ENCODE measurements at places on chromosomes 7 and 10. TPM values are rescaled to one million over a fixed set of nuclear protein-coding genes. Genes with fewer than 3 reads are reported as not detected.
A peak's percentile ranks its signal among the peaks of the same experiment; 100 is the strongest.

Gene NPVF
- total RNA-seq, result not detected

Gene GPR141
- total RNA-seq, result not detected

Gene CREB3L2
- 38.4 TPM for total RNA-seq

Gene UPF2
- 41.5 TPM for total RNA-seq

Gene MYH16
- total RNA-seq, result not detected

Gene ARMH3
- total RNA-seq, result 38.5 TPM

- peak; percentile 96 for ATAC-seq
These were observed 103.2 kb downstream of the NRBF2 start for GRCh38 chr10:63236113-63236935.

DNA sequence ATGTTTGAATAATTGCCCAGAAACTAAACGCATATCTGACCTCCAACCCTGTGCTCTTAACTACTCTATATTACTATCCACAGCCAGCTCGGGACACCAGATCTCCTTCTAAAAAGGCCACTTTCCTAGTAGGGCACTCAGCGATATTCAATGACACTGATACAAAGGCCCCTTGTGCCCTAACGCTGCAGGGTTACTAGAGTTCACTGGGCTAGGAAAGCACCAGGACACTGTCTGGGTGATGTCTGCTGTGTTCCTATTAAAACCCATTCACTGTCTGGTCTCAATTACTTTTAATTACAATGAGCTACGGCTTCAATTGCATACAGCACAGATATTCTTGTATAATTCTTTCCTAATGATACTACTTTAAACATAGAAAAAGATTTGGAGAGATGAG, 91.7 kb downstream of the SORCS1 start:
- no peak for ATAC-seq

DNA sequence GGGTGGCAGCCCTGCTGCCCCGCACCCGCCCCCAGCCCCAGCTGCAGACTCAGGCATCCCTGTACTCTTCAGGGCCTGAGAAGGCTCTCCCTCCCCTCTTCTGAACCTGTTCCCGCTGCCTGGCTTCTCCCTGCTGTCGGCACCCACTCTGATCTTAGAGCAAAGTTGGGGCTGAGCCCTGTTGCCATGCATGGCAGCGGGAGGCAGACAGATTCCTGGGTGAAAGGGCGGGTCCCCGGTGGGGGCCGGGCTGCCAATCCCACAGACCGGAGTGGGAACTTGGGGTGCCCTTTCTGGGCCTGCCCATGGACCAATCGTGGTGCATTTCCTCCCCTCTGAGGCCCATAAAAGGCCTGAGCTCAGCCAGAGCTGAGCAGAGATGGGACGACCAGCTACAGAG, 80.7 kb downstream of the SPDYE5 start:
- no peak for ATAC-seq

GRCh38 chr10:44132361-44133289, 252.3 kb downstream of the CXCL12 start:
- no peak for ATAC-seq

GRCh38 chr10:25820874-25821273, 113.2 kb upstream of the MYO3A start:
- ATAC-seq, result no peak

DNA sequence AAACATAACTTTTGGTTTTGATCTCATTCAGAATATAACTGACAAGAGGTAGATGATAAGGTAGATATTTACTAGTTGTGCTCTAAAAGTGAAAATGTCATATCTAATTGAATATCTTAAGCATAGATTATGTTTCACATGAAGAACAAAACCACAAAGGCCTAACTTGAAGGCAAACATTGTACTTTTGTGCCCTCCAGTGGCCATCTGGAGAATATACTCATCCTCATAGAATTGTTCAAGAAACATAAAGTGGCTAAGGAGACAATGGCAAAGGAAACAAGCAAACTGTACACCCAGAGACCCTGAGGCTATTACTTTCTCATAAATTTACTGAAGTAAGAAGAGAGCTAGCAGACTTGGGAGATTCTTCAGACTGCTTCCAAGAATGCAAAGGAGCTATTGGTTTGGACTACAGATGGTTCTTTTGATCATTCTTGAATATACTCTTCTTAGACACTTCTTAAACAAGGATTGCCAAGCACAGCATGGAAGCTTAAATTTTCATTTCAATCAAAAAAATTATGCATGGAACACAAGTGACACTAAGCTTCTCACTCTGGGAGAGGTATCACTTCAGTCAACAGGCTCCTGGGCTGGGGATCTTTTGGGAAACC, 98.2 kb upstream of the DKK1 start:
- ATAC-seq, result peak; percentile 42

DNA sequence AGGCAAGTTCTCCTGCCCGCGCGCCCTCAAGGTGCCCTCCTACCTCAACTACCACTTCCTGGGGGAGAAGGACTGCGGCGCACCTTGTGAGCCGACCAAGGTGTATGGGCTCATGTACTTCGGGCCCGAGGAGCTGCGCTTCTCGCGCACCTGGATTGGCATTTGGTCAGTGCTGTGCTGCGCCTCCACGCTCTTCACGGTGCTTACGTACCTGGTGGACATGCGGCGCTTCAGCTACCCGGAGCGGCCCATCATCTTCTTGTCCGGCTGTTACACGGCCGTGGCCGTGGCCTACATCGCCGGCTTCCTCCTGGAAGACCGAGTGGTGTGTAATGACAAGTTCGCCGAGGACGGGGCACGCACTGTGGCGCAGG, 1.4 kb downstream of the FZD1 start:
- no peak for ATAC-seq

- no peak for ATAC-seq
These were observed 7.6 kb upstream of the TMEM236 start for GRCh38 chr10:17744341-17744861.

- no peak for ATAC-seq
These were observed 110.7 kb downstream of the FRMD4A start for GRCh38 chr10:14220026-14220425.

DNA sequence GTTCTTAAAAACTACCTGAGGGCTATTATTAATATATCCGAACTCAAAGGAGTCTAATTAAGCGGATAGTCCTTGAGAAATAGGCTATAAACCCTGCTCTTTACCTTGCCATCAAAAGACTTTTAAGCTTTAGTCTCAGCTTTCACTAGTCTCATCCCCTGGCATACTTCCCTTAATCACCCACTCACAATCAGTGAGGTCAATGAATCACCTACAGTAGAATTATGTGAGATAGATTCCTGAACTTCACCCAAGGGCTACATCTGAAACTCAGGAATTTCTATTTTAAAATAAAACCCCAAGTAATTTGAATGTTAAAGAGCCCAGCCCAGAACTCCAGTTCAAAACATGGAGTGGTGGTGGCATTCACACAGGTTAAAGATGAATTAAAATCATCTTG, 108.7 kb downstream of the ETV1 start:
- no peak for ATAC-seq

DNA sequence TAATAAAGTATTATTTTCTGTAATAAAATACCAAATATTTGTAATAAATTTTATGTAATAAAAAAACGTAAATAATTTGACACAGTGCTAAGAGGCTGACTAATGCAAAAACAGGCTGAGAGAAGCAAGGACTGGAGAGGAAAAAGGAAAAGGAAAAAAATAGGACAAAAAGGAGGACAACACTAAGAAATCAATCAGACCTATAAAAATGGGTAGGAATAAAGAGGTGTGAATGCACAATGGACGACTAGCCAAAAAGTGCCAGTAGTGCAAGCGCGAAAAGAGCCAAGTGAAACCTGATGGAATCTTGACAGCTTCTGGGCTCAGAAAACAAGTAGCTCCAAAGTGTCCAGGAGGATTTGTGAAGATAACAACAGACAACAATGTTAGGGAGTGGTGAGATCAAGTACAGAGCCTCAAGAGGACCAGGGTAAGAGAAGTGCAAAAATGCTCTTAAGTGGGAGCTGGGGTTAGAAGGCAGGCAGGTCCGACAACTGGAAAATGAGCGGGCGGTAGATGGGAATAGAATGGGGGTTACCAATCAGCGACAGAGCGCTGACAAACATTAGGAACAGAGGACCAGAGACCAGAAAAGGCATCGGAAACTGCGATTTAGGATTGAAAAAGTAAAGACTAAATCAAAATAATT, 1.2 kb downstream of the BRAF start:
- peak; percentile 3 for ATAC-seq

DNA sequence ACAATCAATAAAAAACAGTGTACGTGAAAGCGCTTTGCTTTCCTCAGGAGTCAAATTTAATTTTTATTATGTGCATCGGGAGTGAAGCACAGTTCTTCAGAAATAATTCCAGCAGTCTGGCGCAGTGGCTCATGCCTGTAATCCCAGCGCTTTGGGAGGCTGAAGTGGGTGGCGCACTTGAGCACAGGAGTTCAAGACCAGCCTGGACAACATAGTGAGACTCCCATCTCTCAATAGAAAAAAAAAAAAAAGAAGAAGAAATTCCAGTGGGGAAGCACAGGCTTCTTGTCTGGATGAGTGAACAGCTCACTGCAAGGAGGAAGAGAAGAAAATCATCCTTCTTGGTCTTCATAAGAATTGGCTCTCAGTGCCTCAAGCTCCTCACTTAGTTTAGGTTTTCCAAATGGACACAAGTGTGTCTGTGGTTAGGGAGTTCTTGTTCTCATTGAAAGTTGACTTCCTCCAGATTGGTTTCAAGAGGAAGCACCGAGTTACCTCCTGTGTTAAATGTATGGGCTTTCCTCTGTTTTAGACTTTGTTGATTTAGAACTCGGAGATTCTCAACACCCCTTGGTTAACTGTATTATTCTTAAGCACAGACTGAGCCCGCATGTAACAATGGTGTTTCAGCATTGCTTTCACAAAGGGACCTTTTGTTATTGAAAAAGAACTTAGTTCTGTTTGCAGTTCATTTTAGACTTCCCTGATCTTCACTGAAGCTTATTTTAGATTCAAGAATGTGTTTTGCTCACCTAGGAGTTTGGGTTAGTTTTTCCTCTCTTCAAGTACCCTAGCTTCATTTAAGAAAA, 28.0 kb downstream of the LMTK2 start:
- ATAC-seq, result no peak

GRCh38 chr10:83252596-83252995, 886.7 kb upstream of the GHITM start:
- no peak for ATAC-seq

- ATAC-seq, result peak; percentile 95
These were observed 26.3 kb downstream of the SAMD8 start for GRCh38 chr10:75137533-75138438.

DNA sequence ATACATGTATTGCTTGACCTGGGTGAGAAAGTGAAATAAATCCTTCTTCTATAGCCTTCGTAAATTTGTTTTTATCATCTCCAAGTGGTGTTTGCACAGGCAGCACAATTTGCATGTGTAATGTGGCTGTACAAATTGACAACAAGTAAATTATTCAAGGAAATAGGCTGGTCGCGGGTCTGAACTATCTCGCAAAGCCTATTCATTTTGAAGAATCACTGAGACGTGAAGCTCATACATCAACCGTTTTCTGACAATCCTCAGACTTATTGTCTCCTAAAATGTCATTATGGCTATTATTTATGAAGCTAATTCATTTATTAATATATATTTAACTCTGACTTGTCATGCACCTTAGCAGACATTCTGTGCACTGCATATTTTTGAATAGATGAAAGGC, 16.2 kb upstream of the FAM204A start:
- no peak for ATAC-seq

- no peak for ATAC-seq
These were observed 196.4 kb downstream of the SDHAF3 start for GRCh38 chr7:97313900-97314299.

GRCh38 chr7:36338256-36338655, 51.4 kb upstream of the ANLN start:
- no peak for ATAC-seq

DNA sequence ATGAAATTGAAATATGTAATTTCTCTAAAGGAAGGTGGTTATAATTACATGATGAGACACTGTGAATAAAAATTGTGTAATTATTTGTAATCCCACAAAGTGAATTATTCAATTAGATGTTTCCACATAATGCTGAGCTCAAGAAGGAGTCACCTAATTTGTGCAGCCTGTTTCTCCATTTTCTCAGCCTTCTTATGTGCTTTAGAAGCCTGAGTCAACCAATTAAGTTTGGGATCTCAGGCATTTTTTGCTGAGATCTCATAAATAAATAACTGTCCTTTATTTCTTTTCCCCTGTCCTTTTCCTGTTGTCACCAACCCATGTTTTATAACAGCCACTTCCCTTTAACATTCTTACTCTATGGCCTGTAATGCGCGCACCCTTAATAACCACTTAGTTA, 506.5 kb upstream of the SEMA3D start:
- ATAC-seq, result no peak

- peak; percentile 100 for ATAC-seq
These were observed 240.0 kb downstream of the ARHGAP21 start for GRCh38 chr10:24483701-24484100.

DNA sequence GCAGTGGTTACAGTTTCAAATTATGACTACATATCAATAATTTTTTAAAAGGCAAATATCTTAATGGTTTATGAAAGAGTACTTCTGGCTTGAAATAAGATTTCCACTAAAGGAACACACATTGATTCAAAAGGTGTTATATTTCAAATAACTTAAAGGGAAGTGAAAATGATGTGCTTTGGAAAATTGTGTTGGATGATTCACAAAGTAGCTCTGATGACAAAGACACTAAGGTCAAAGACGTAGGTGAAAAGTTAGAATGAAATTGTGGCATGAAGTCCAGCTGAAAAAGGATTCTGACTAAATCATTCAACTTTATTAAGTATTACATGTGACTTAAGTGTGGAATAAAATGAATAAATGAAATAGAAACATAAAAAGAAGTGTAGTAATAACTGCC, 20.8 kb upstream of the OR2A5 start:
- peak; percentile 52 for ATAC-seq

DNA sequence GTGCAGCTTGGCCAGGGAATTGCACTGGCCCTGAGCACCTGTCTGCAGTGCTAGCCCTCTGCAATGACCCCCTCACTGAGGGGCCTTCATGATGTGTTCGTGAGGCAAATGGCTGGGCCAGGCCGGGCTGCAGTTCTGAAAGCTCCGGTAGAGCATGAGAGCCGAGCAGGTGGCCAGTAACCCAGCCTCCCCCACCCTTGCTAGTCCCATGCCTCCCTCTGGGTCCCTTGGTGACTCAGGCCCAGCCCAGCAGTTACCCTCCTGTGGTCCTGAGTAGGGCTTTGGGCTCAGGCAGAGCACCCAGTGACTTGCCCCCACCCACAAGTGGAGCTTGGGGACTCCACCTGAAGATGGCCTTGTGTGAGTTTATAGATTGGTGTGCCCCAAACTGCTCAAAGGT, 16.1 kb upstream of the CSGALNACT2 start:
- no peak for ATAC-seq

- no peak for ATAC-seq
These were observed 9.4 kb upstream of the NKX2-3 start for GRCh38 chr10:99523251-99523773.
